Activated T-helper 17 cell treated with anti-CD3 and anti-CD28 coated beads, Interleukin-2, amount 50 U/mL, for 72 hours (primary cell): ENCODE measurements at places on chromosomes 7 and 10. TPM values are rescaled to one million over a fixed set of nuclear protein-coding genes. Genes with fewer than 3 reads are reported as not detected.

GRCh38 chr7:36039243-36039642 is 113.8 kb upstream of the EEPD1 start:
- no peak for ATAC-seq

- ATAC-seq: peak; percentile 44
Measured at GRCh38 chr7:105295596-105296352, 92.9 kb downstream of the SRPK2 start.

DNA sequence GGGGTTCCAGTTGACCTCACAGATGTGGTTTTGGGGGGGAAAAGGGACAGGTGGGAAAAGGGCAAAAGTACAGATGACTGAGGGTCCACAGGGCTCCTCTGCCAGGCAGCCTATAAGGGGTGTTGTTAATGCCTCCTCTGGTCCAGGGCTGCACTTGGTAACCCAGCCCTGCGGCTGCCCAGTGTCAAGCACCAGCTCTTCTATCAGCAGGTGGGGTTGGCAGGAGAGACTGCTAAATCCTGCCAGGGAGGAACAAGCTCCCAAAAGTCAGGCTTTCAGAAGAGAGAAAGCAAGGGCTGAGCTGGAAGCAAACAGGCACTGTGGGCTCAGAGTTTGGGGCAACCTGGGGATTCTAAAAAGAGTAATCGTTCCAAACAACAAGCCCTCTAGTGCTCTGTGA is 39.1 kb downstream of the LRRC20 start:
- ATAC-seq: no peak

DNA sequence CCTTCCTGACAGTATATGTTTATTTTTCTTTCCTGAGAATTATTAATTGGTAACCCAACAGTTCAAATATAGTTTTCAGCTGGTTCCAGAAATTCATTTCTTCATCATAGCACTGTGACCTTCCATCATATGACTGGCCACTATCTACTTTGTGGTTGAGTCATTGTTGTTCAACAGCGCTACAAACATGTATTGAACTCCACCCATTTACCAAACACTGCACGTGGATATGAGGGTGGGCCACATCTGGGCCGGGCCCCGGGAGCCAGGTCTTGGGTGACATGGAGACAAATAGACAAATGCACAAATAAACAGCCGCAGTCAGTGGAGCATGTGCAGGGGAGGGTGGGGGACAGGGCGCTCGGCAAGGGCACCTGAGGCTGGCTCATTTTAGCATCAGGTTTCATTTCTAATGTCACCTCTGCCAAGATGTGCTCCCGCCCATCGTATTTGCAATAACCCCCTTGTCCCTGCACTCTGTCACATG is 24.0 kb upstream of the EEPD1 start:
- no peak for ATAC-seq

- ATAC-seq: no peak
Measured at GRCh38 chr7:39421251-39421650, 145.0 kb upstream of the YAE1 start.

DNA sequence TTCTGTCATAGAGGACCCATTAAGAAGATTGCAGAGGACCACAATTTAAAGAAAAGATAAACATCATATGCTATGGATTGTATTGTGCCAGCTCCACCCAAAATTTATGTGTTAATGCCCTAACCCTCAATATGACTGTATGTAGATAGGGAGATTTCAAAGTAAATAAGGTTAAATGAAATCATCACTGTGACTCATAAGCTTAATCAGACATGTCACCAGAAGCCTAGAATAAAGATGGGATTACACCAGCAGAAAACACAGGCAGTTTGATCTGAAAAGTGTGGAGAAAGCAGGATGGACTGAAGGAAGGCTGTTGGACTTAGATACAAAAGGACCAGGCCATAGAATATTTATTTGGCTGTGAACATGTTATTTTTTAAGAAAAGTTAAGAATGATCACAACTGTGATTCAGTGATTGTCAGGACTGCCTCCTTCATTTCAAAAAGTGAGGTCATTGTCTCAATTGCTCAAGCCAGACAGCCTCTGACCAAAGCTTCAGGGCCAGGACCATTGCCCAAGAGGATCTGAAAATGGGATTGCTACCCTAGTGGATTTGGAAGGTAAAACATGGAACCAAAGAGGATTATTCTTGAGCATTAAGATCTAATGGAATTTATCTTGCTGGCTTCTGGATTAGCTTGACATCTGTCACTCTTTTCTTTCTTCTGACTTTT is 270.8 kb upstream of the POM121L12 start:
- no peak for ATAC-seq

- ATAC-seq: no peak
Measured at GRCh38 chr7:12233175-12233574, 22.1 kb downstream of the TMEM106B start.

- ATAC-seq: peak; percentile 28
Measured at GRCh38 chr7:130970196-130970595, 236.2 kb upstream of the KLF14 start.

DNA sequence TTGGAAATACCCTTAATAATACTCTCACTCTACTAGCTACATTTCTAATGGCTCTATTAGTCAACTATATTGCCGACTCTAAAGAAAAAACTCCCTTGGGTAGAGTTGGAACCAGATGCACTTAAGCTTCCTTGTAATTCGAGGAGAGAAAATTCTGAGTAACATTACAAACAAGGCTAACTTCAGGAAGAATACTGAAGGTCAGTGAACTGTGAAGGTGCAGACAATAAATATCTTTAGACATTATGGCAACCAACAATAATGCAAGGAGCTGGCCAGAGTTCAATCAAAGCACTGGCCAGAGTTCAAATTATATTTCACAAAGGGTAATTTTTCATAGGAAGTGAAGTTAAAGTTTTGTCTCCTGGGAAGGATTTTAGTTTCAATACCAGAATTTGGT is 40.7 kb upstream of the MRLN start:
- ATAC-seq: no peak

- ATAC-seq: no peak
Measured at GRCh38 chr10:34489973-34490745, 324.9 kb downstream of the PARD3 start.

DNA sequence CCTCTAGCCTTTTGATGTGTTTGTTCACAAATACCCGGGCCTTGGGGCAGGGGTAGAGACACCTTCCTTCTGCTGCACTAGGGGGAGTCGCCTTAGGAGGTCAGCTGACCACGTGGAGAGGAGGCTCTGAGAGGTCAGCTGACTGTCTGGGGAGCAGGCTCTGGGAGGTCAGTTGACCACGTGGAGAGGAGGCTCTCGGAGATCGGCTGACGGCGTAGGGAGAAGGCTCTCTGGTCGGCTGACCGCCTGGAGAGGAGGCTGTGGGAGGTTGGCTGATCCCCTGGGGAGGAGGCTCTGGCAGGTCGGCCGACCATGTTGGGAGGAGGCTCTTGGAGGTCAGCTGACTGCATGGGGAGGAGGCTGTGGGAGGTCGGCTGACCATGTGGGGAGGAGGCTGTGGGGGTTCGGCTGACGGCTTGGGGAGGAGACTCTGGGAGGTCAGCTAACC is 59.6 kb upstream of the LYZL1 start:
- ATAC-seq: no peak

DNA sequence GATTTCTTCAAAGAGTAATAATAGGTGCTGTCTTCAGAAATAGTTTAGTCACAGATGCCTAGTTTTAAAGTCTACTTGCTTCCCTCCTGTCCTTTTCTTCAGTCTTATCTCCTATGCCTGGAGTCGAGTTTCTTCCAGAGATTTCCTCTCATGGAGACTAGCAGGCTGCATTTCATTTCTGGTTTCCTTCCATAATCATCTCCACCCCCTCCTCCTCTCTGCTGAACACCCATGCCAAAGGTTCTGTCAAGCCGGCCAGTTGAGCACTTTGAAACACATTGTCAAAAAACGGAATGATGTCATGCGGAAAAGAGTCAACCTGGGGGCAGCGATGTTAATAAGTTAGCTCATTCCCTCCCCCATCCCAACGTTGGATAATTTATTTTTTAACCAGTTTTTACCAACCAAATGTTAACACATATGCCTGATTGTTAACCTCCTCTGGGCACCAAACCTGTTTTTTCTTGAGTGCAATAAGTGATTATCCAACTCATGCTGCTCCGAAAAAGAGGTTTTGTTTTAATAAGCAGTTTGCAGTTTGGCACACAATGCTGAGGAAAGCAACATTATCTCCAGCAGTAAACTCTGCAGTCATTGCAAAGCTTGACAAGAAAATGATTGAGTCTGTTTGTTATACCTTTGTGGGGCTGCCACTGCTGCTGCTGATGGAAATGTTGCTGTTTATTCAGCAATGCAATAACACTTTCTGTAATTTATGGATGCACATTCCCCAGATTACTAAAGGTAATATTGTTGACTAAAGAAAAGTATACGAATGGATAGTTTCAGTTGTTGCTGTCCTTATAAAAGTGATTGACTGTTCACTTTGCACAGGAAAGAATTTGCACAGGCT is 161.6 kb downstream of the LRMDA start:
- ATAC-seq: no peak

GRCh38 chr10:22655312-22655981 is 58.9 kb downstream of the PIP4K2A start:
- peak; percentile 62 for ATAC-seq

DNA sequence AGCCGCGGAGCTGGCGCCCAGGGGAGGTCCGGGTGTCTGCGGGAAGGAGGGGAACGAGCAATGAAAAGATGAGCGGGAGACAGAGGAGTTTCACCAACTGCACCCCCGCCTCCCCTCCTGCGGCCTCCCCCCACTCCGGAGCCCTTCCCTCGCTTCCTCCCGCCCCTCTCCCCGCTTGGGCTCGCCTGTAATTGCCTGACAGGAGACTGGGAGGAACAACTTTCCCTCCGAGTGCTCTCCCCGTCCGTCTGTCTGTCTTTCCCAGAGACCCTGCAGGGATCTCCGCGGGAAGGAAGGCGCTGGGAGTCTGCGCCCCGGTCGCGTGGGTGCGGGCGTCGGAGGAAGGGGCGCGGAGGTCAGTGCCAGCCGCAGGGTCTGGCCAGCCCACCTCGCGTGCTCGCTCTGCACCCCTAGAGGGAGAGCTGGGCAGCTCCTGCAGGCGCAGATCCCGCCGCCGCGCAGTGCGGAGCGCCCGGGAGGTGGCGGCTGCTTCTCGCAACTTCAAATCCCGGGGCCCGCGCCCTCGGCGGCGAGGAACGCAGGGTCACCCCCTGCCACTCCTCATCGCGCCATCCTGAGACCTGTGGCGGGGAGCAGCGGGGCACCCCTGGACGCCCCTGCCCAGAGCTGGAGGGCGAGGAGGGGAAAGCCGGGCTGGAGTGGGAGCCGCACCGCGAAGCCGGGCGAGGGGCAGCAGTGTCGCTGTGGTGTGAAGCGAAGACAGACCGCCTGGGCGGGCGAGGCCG is 511 bp upstream of the NRP1 start:
- peak; percentile 62 for ATAC-seq

DNA sequence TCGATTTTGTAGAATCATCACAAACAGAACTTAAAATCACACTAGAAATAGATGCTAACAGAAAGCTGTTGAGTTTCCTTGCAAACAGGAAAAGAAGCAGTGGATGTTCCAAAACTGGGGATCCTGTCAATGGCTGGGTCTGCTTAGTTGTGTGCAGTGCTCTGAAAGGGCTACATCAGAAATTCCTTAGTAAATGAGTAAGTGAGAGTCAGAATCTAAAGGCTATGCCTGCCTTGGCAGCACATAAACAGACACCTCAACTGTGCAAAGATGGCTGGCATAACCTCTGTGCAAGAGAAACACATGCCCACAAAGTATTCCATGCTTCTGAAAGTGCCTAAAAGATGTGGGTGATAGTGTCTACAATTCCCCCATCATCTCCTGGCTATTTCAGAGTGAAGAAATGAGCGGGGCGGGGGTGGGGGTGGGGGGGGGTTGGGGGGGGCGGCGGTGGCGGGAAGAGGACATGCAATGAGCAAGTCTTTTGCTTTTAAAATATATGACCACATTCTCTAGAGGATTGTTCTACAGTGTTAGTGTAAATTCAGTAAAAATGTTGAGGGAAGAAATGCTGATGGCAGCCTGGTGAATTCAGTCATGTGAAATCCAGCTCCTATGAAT is 138.1 kb upstream of the LAMB4 start:
- ATAC-seq: no peak

GRCh38 chr10:26739071-26739631 is 41.6 kb downstream of the PDSS1 start:
- peak; percentile 72 for ATAC-seq

- ATAC-seq: no peak
Measured at GRCh38 chr7:15305002-15305600, 256.7 kb downstream of the AGMO start.

GRCh38 chr7:5714657-5715337 is 66.7 kb downstream of the RNF216 start:
- ATAC-seq: no peak

GRCh38 chr7:975702-976473 is 539 bp upstream of the COX19 start:
- no peak for ATAC-seq

- no peak for ATAC-seq
Measured at GRCh38 chr10:111113961-111114757, 37.3 kb downstream of the ADRA2A start.

DNA sequence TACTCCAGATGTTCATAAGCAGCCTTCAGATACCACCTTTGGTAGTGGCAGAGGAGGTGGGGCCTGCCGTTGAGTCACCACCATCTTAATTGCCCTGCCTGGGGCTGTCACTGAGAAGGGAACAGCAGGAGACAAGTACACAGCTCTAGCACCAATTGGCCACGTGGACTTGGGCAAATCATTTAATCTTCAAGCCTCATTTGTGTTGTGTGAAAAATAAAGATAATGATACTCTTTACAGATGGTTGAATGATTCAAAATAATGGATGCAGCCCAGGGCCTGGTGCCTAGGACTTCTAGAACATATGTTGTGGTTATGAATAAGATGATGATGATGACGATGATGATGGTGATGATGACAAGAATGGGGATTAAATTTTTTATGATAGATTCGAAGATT is 111.9 kb upstream of the ADAM12 start:
- no peak for ATAC-seq

DNA sequence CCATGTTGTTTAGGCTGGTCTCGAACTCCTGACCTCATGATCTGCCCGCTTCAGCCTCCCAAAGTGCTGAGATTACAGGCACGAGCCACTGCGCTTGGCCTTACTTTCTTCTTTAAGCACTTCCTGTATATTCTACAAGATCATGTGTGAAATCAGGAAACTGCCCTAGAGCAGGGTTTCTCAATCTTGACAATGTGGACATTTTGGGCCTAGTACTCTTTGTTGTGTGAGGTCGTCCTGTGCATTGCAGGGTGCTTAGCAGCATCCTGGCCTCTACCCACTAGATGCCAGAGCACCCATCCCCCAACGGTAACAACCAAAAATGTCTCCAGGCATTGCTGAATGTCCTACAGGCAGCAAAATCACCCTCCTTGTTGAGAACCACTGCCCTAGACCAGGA is 24.7 kb downstream of the RRP12 start:
- ATAC-seq: no peak

FAM237B gene
- not detected for total RNA-seq

BLNK gene
- not detected for total RNA-seq

TMEM140 gene
- total RNA-seq: 11.7 TPM

IPMK gene
- 26.4 TPM for total RNA-seq

ADAM22 gene
- 0.82 TPM for total RNA-seq

STEAP2 gene
- total RNA-seq: not detected

CPN1 gene
- total RNA-seq: not detected

INHBA gene
- not detected for total RNA-seq

PIK3AP1 gene
- 4.3 TPM for total RNA-seq

IL2RA gene
- total RNA-seq: 1,342 TPM

H2BK1 gene
- 1.2 TPM for total RNA-seq
